ENCODE measurements at places on chromosomes 6 and 20.

GRCh38 chr20:23971310-23971709, 17.3 kb downstream of the GGTLC1 start:
- no peak for DNase-seq

DNA sequence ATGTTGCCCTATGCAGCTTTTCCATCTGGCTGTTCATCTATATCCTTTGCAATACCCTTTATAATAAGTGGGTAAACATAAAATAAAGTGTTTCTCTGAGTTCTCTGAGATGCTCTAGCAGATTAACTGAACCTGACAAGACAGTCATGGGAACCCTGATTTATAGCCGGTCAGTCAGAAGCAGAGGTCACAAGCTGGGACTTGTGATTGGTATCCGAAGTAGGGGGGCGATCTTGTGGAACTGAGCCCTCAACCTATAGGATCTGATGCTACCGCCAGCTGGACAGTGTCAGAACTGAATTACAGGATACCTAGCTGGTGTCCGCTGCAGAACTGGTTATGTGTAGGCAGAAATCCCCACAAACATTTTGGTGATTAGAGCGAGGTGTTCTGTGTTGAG, 39.0 kb downstream of the SLC17A5 start:
- no peak for DNase-seq

GRCh38 chr6:31717499-31718222, 2.5 kb downstream of the LY6G6D start:
- DNase-seq: no peak

- DNase-seq: no peak
Observed at GRCh38 chr20:33423141-33423834, 20.3 kb downstream of the SNTA1 start.

DNA sequence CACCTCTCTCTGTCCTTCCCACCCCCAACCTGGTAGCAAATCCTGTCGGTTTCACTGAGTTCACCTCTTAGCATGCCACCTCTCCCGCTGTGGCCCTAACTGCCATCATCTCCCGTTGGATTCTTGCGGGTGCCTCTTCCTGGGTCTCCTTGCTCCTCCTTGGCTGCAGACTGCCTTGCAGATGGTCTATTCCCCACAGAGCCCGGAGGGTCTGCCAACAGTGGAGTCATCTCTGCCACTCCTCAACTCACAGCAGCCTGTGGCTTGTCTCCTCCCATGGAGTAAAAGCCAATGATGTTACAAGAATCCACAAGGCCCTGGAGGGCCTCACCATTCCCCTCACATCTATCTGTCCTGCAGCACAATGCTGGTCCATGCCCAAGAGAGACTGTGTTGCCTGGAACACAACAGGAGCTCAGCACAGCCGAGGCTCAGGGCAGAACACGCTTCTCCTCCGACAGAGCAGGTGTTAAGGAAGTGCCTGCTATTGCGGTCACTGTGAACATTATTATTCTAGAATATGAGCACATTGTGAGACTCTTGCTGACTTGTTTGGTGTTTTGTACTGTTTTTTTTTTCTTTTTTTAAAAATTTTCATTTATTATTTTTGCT, 241.8 kb upstream of the SULF2 start:
- no peak for DNase-seq

DNA sequence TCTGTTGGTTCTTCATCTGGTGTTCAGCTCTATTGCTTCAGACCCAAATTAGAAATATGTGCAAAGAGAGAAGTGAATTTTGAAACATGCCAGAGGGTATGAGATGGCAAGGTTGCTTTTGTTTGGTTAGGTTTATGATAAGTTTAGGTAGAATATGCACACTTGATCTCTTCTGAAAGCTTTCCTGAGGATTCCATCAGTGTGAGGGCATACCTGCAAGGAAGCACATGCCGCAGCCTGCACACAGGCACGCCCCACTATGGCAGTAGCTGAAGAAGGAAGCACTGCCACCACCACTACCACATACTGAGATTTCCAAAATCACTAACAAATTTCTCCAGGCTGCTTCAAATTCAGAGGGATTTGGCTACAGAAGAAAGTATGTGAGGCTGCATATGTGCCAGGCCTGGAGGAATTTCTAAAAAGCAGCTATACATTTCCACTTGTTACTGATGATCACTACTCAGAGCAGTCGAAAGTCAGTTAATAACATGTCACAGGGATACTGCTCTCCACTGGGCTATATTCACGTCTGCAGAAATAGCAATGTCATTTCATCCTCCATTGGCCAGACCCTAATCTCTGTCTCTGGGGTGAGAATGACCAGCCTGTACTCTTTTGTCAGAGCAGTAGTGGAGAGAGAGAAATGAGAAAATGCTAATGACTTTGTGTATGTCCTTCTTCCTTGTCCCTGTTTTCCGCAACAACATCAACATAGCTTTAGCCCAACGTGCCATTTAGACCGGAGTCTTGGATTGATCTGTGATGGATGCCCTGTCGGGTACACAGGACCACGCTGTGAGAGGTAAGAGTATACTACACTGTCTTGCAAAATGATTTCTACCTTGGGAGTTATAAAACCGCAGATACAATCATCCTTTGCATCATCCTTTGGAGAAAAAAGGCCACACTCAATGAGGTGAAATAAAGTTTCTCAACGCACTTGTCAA, 396.7 kb downstream of the LAMA2 start:
- no peak for DNase-seq

DNA sequence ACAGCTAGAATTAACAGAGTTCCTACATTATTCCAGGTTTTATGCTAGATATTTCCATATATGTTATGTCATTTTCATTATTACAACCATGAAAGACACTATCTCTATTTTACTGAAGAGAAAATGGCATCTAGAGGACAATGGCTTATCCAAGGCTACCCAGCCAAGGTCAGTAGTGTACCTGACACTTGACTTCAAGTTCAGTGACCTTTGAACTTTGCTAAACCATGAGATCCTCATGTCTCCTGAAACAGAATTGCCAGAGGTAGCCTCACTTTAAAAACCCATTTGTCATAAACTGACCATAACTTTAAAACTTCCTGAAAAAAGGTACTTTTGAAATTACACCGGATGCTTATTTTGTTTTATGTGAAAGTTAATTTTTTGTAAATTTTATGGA, 14.4 kb downstream of the NAPB start:
- no peak for DNase-seq

DNA sequence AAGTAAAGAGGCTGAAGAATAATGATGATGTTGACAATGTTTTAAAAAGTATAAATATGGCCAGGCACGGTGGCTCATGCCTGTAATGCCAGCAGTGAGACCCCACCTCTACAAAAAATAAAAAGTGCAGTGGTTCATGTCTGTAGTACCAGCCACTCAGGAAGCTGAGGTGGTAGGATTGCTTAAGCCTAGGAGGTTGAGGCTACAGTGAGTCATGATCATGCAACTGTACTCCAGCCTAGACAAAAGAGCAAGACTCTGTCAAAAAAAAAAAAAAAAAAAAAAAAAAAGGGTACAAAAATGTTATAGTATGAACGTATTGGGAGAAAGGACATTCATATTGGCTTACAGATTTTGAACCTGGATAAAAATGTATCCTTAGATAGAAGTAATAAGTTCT, 543.1 kb upstream of the IRAK1BP1 start:
- DNase-seq: no peak

GRCh38 chr6:137862419-137863090, 4.5 kb upstream of the TNFAIP3 start:
- no peak for DNase-seq

DNA sequence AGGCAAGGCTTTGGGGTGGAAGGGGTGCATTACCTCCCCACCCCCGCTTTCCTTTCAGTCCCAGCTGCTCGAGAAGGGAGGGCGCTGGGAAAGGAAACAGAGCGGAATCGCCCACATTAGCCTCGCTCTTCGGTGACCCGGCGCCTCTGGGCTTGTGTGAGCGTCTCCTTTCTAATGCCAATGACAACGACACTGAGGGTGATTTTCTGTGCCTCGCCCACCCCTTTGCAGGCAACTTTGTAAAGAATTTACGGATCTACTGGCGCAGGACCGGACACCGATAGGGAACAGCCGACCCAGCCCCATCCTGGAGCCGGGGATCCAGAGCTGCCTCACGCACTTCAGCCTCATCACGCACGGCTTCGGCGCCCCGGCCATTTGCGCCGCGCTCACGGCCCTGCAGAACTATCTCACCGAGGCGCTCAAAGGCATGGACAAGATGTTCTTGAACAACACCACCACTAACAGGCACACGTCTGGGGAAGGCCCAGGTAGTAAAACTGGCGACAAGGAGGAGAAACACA, 24.3 kb downstream of the TFAP2B start:
- no peak for DNase-seq

DNA sequence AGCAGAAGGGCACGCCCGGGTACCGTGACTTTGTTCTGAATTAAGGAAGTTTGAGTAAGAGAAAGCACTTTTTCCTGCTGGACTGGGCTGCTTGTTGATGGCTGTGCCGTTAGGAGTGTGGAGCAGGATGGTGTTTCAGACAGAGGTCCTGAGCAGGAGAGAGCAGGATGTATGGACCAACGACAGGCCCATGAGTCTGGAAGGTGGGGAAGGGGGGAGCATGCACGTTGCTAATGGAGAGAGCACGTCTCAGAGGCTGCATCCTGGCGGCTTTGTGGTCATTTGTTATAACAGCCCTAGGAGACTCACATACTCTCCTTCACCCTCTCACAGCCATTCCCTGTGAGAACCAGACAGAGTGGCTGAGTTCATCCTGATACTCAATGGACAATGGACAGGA, 56.8 kb downstream of the PHACTR3 start:
- no peak for DNase-seq

DNA sequence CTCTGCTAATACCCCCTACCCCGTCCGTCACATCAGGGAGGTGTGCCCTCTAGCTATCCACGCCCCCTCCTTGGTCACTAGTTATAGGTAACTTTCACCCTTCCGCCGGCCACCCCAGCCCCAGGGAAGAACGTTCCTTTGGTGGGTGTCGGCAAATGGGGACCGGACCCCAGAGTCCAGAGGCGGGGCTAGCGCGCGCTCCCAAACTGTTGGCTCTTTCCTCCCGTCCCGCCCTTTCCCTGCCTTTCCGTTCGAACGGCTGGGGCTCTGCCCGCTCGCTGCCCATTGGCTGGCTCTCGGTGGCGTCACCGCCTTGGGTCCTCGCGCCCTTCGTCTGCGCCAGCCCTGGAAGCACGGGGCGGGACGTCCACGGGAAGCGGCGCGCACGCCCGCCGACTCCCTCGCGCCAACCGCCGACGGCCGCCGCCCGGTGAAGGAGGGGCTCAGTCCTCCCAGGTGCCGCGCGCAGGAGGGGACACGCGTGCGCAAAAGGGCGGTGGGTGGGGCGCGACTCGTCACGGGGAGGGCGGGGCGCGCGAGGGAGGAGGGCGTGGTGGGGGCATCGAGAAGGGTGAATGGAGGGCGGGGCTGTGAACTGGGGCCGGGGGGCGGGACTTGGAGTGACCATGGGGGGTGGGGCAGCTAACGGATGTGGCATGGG, 634 bp upstream of the PHF1 start:
- peak; percentile 97 for DNase-seq

- DNase-seq: no peak
Observed at GRCh38 chr6:45305546-45305945, 22.6 kb upstream of the RUNX2 start.

DNA sequence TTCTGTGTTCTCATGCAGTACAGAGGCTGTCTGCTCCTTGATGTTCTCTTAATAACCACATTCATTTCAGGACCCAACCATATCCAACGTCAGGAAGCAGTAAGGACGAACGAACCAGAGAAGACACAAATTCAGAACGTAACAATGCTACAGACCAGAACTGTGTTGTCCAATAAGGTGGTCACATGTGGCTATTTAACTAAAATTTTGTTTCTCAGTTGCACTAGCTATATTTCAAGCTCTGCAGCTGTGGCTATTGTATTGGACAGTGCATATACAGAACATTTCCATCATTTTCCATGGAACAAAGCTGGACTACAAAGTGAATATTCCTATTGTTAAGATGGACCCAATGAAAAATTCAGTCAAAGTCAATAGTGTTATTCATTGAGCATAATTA, 27.0 kb downstream of the MAP7 start:
- DNase-seq: no peak

DNA sequence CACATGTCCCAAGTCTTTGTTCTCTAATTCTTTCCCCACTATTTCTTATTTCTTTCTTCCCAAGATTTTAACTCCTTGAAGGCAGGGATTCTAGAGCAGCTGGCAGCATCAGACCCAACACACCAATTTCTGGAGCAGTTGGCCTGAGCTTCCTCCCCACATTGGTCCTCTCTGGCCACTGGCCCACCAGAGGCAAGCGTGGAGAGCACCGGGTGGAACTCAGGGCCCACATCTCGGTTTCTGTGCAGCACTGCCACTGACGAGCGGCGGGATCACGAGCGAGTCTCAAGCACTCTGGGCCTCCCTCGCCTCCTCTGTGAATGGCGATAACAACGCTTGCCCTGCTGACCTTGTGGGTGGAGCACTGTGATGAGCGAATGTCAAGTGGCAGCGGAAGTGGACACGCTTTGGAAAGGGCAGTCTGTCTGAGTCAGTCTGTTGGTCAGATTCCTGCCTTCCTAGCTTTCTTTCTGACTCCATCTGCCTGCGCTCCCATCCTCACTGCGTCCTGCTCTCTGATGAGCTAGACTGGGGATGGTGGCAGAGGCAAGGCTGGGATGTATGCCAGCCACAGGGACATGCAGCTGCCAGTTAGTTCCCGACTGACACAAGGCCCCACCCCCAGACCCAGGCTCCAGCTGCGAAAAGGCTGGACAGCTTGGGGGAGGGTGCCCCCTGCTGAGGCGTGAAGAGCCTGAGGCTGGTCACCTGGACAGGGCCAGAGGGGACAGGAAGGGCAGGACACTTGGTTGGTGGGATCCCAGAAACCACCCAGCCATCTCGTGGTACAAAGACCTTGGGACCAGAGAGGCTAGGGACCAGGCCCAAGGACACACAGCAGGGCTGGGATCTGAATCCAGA, 4.5 kb upstream of the SPDEF start:
- no peak for DNase-seq

DNA sequence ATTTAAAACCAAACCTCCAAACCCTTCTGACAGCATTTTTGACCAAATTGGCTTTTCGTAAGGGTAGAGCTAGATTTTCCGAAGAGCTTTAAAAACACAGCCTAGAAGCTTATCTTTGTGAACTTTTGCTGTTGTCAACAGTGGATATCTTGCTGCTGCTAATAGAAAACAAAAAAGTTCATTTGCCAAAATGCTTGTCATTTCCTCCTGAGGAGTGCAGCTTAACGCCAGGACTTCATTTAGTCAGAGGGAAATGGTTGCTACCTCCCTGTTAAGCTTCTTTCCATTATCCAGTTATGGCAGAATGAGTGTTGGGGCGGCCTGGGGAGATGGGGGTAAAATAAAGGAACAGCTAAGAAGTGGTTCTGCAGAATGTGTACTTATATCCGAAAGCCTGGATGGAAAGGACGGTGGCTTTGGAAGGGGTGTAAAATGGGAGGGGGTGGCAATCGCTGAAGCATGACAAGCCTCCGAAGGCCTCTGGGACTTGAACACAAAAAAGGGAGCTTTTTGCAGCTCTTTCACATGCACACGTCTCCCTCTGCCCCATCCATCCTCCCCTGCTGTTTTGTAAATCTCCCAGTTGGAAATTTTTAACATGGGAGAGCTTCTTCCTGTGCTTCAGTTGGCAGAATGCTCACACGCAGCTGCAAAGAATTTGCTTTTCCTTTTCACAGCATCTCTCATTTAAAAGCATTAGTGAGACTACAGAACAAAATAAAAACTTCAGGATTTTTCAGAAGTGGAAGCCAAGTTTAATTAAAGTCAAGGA, 22.5 kb downstream of the JARID2 start:
- no peak for DNase-seq
